ENCODE measurements at places on chromosomes 3 and 15. TPM values are rescaled to one million over a fixed set of nuclear protein-coding genes. Genes with fewer than 3 reads are reported as not detected.

GCNT3 gene
- polyA plus RNA-seq = 0.51 TPM

CAMP gene
- polyA plus RNA-seq = 0.17 TPM

TRPC1 gene
- polyA plus RNA-seq = 11.6 TPM

CCR2 gene
- 2.0 TPM for polyA plus RNA-seq

MESP2 gene
- polyA plus RNA-seq = 0.28 TPM

GTF2A2 gene
- 136 TPM for polyA plus RNA-seq

SLC22A14 gene
- 0.30 TPM for polyA plus RNA-seq

SLITRK3 gene
- 0.60 TPM for polyA plus RNA-seq
